IMR-90 (cell line): ENCODE measurements at places on chromosomes 3 and 15.

- DNase-seq: no peak
Observed at GRCh38 chr3:177110386-177110785, 86.9 kb downstream of the TBL1XR1 start.

GRCh38 chr15:63870043-63870394 lies 36.3 kb upstream of the HERC1 start:
- DNase-seq: no peak

DNA sequence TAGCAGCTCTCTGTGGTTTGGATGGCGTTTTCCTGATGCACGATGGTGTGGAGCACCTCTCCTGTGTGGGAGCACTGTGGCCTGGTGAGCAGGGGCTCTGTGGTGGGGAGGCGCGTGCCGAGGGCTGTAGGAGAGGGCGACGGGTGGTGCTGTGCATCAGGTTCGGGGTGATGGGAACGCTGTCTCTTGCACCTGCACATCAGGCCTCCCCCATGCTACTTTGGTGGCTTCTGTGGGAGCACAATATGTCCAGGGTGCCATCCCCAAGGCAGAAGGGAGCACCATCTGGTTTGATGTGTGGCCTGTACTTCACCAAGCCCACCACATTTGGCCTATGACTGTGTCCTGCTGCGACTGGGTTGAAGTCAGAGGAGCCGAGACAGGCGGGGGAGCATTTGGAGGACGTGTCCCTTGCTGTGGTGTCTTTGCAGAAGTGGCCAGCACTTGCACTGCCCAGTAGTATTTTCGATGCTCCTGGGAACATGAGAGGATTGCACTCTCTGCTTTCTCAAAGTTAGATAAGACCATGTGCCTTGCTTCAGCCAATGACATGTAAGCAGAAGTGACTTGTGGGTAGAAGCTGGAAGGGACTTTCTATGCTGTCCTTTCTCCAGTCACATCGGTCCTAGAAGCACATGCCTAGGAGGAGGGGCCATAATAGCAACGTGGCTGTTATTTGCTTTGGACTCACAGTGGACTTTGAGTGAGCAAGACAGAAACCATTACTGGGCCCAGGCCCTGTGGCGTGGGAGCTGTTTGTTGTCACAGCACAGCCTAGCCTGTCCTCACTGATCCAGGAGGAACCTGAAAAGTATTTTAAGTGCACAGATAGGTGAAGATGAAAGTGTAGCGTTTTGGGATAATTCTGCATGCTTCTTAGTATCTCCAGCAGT lies 72.1 kb downstream of the APBA2 start:
- no peak for DNase-seq

DNA sequence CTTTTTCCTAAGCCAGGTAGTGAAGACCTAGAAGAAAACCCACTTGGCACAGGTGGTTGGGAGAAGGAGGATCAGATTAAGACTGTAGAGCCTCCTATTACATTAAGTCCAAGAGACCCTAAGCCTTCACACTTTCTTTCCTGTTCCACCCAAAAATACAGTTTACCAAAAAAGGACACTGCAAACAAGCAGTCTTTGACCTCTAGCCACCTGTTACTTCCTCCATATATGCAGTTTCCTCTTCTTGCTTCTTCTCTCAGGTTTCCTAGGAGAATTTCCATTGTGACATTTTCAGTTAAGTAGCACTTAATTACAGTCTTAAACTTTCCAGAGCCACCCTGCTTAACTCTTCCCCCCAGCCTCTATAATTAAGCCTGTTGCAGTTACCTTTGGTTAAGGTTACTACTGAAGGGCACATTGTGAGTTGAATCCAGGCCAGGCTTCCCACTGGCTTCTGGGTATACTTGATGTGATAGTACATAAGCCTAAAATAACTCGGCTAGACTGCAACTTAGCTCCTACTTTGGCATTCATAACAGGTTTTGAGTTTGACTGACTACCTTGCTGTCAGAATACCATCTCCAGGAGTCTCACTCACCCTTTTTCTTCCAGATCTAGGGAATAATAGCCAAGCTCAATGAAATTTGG lies 114.2 kb upstream of the UMPS start:
- DNase-seq: no peak

GRCh38 chr15:81572190-81572589 lies 198.2 kb upstream of the TMC3 start:
- no peak for DNase-seq

GRCh38 chr15:57747206-57747896 lies 40.8 kb downstream of the POLR2M start:
- no peak for DNase-seq

DNA sequence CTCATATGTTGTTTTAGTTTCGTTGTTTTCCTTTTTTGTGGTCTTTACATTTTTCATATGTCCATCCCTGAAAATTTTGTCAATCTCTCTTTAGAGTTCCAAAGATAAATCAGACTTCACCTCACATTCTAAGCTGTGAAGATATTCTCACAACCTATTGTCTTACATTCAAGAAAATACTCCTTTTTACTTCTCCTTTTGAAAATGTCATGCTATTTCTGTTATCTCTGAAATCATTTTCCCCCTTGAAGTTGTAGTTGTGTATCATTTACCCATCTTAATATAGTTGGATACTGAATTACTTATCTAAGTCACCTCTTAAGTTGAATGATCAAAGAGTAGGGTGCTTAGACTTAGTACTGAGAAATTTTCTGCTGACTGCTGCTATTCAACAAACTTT lies 74.3 kb downstream of the DCUN1D1 start:
- no peak for DNase-seq

GRCh38 chr3:57078344-57078634 lies 17.8 kb downstream of the SPATA12 start:
- peak; percentile 16 for DNase-seq

- no peak for DNase-seq
Observed at GRCh38 chr15:65062726-65063125, 5.1 kb downstream of the RASL12 start.

DNA sequence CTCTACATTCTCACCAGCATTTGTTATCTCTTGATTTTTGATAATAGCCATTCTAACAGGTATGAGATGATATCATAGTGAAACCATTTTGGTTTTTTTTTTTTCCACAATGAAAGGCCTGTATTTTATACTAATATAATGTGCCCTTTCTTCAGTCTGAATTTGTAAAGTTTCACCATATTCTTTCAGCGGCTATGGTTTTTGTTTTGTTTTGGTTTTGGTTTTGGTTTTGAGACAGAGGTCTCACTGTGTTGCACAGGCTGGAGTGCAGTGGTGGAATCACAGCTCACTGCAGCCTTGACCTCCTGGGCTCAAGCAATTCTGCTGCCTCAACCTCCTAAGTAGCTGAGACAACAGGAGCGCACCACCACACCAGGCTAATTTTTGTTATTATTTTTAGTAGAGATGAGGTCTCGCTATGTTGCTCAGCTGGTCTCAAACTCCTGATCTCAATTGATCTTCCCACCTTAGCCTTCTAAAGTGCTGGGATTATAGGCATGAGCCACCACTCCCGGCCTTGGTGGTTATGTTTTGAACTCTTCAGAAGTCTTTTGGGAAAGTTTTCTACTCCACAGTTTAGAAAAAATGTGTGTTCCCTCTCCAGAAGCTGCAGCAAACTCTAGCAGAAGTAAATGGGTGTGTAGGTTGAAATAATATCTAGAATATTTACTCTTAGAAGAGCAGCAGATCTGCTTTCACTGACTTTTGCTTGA lies 110.2 kb upstream of the UMPS start:
- no peak for DNase-seq

GRCh38 chr15:88704791-88705768 lies 66.3 kb downstream of the ISG20 start:
- no peak for DNase-seq

DNA sequence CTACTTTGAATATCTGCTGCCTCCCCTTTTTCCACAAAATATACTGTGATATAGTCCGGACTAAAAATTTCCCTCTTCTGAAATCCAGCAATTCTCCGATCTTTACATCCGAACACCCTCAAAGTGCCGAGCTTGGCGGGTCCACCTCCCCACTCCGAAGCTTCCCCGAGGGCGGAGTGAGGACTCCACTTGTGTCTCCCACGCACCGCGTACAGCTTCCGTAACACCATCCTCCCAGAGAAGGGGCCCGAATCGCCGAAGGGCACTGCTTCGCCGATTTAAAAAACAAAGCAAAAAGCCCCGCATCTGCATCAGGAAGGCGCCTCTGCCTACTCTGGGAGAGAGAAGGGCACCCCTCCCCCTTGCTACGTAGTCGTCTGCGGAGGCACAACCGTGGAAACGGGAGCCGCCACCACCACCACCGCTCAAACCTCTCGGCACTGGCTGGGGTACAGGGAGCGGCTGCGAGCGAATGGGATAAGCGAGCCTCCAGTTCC lies 551 bp downstream of the NCBP2 start:
- DNase-seq: peak; percentile 51

- DNase-seq: peak; percentile 70
Observed at GRCh38 chr15:88904624-88905327, 8.4 kb downstream of the MFGE8 start.

DNA sequence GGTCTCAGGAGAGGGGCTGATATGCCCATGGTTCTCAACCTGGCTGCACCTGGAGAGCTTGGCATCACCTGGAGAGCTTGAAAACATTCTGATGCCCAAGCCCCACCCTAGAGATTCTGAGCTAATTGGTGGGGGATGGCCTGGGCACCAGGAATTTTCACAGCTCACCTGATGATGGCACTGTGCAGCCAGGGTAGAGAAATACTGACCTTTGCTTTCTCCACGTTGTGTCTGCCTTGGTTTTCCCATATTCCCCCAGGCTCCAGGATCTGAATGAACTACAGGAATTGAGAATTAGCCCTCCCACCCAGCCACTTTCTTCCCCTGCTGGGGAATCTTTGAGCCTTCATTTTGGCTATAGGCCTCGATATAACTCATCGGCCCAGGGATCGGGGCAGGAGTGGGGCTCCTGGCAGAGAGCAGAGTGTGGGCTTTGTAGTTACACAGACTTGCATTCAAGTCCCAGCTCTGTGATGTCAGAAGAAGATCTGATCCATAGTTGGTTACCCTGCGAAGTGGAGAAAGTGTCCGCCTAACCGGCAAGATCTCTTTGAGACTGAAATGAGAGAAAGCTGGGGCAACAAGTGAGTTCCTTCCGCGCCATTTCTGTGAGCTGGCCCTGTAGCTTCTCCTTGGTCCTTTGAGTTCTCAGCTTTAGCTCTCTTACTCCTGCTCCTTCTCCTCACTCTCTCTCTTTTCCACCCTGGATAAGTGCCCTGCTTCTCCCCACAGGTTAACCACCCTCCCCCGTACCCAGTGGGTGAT lies 33.1 kb upstream of the UBE2Q2 start:
- no peak for DNase-seq

- no peak for DNase-seq
Observed at GRCh38 chr3:24650839-24651238, 156.2 kb upstream of the THRB start.

GRCh38 chr3:75938921-75939320 lies 153.6 kb upstream of the ZNF717 start:
- peak; percentile 7 for DNase-seq

DNA sequence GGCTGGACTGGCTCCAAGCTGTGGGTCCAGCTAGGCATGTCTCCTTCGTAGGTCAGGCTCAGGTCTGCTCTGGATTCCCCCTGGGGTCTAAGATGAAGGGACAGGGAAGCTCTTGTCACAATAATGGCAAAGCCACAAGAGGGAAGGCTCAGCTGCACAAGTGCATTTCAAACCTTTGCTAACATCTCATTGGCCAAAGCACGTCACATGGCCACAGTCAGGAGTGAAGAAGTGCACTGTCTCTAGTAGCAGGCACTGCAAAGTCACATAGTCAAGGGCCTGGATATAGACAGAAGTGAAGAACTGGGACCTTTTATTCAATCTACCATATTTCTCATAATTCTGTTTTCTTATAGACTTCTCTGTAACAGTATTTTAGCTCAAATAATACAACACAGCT lies 20.1 kb downstream of the DLEC1 start:
- DNase-seq: no peak

DNA sequence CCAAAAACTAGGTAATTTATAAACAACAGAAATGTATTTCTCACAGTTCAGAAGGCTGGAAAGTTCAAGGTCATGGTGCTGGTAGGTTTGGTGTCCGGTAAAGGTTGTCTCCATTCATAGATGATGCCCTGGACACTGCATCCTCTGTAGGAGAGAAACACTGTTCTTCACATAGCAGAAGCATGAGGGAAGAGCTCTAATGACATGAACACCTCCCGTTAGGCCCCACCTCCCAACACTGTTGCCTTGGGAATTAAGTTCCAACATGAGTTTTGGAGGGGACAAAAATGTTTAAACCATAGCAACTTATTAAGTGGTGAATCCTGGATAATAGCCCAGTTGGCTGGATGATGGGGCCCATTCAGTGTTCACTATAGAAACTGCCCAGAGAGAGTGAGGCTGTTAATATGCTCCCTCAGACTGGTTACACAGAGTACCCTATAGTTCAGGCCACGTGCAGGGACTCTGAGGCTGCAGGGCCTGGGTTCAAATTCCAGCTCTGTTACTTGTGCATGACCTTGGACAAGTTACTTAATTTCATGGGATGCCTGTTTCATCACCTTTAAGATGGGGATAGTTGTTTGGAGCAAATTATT lies 37.0 kb downstream of the CCNL1 start:
- DNase-seq: no peak

- no peak for DNase-seq
Observed at GRCh38 chr3:2915826-2916225, 194.3 kb downstream of the IL5RA start.

DNA sequence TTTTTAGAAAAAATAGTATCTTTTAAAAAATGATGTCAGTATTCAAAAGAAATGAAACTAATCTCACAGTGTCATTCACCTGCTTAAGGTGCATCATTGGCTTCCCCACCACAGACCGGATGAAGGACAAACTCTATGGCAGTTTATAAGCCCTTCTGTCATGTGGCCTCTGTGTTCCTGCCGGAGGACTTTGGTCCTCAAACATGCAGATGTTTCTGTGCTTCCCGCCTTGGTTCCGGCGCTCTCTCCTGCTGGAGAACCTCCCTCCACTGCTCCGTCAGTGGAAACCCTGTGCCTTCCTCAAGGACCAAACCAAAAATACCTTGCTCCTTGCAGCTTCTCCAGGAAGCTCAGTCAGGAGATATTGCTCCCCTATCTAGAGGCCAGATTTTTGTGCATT lies 326.3 kb downstream of the UACA start:
- no peak for DNase-seq

DNA sequence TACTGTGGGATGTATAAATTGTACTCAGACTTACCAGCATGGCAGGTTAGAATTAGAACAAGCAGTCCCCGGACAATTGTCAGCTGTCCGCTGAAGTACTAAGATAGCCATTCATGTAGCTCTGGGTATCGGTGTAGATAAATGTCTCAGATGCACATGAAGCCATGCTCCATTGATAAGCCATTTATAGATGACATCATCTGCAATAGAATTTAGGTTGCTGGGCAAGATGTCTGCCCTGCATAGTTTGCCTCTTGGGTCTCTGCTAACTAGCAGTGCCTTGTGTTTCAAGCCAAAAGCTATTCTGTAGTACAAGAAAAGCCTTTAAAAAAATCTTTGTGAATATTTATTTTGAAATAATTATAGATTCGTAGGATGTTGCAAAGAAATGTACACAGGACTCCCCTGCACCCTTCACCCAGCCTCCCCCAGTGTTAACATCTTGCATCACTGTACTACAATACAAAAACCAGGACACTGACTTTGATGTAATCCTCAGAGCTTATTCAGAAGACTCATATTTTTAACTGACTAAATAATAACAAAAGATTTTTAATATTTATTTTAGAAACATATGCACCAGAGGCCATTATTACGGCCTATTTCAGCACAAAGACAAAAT lies 220.6 kb upstream of the THRB start:
- no peak for DNase-seq

GRCh38 chr15:41048397-41048796 lies 67.7 kb downstream of the INO80 start:
- no peak for DNase-seq
